A172 (cell line): ENCODE measurements at places on chromosomes 2 and 18. TPM values are rescaled to one million over a fixed set of nuclear protein-coding genes. Genes with fewer than 3 reads are reported as not detected.

The IL37 gene
- not detected in 2 replicates for total RNA-seq

The MDH1B gene
- 5.4 and 9.2 TPM in 2 replicates for total RNA-seq

The DNAJC5G gene
- not detected in 2 replicates for total RNA-seq

DNA sequence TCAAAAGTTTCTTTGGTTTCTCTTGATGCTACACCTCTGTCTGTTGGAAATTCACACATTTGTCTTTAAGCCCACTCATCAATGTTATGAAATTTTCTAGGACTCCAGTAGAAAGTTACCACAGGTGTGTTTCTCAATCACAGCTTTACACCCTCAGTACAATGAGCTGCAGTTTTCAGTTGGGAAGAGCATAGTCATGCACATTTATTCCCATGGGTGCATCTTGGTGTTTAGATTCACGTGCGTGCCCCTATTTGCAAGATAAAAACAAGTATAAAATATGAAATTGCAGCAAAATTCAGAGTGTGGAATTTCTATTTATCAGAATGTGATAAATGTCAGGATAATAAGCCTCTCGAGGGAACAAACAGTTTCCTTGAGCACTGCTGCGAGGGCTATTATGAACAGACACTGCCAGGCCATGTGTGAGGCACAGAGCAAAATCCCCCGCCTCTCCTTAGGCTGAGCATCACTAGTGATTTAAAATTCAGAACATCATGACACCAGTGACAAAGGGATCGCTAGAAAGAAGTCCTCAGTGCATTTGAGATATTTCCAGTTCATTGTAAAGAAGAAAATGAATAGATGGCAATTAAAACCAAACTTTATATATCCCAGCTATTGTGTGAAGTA lies 512.2 kb upstream of the TCF4 start:
- DNase-seq: no peak

DNA sequence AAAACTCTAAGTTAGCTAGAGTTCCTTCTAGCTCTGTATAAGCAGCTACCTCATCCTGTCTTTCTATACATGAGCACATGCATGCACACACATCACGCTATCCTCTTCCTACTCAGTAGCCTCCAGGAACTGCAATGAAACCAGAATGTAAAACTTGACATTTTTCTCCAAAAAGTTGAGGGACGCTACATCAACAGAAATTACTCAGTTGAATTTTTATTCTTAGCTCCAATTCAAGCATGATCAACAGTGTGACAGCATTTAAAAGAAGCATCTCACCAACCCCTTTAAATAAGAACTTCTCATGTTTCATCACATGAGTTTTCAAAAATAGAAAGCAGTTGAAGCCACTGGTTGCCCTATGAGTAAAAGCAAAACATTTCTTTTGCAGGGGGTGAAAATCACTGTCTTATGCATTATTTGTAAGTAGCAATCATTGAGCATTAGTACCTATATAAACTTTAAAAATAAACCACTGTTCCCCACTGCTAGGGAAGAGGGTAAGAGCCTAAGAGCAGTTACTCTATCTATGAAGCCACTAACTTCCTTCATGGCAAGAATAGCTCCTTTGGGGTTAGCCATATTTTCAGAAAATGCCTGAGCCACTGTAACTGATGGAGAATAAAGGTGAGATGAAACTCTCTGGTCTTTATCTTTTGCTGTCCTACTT lies 77.9 kb upstream of the ARL5A start:
- no peak for DNase-seq

DNA sequence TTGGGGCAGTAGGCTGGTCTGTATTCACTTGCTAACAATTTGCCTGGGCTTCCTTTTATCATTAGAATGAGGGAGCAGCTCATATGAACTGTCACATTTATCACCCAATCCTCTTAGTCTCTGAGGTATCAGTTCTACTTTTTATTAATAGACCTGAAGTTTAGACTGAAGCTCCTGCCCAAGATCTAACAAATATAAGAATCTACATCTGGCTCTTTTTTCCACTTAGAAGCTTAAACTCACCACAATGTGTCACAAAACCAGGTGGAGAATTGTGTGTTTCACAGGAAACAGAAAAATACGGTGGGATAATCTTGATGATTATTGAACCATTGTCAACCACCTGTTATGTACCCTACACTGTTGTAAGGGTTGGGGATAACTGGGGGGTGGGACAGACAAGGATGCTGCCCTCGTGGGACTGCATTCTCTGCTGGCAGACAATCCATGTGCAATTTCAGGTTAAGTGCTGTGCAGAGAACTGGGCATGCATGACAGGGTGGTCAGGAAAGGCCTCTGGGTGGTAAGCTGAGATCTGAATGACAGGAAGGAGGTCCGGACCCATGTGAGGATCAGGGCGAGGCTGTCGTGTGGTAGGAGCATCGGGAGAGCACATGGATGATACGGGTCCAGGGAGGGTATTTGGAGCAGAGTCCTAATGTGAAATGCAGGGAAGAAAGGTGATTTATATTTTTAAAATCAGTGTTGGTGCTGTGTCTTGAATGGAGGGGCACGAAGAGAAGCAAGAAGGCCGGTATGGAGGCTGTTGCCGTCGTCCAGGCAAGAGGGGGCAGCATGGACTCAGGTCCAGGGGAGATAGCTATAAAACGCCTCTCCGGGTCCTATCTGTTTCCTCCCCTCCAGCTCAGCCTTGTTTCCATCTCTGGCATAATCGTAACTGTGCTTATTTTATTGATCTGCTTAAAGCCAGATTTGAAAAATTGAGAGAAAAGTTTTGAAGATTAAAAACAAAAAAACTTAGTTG lies 17.6 kb downstream of the MYL12B start:
- no peak for DNase-seq

GRCh38 chr18:49813069-49813318 lies 339 bp downstream of the ACAA2 start:
- DNase-seq: no peak

GRCh38 chr18:35620765-35621164 lies 39.2 kb downstream of the GALNT1 start:
- no peak for DNase-seq

GRCh38 chr2:65317841-65318240 lies 90.2 kb downstream of the ACTR2 start:
- peak; percentile 28 for DNase-seq

DNA sequence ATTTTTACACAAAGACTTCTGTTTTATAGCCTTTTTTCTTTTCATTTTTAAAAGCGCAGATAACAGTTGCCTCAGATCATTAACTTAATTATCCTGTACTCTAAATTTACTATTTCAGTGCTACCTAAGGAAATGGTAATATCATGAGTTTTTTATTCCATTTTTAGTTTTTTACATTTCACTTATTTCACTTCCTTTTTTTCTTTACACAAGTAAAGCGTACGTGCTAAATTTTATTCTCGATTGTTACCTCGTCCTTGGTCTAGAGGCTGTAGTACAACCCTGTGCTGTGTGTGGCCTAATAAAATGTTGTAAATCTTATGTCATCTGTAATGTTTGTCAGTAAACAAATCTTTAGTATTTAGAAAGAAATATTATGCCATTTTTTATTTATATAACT lies 49.2 kb downstream of the CRIM1 start:
- no peak for DNase-seq

GRCh38 chr2:144508172-144508851 lies 11.6 kb downstream of the ZEB2 start:
- no peak for DNase-seq
